ENCODE measurements at places on chromosomes 7 and 10. TPM values are rescaled to one million over a fixed set of nuclear protein-coding genes. Genes with fewer than 3 reads are reported as not detected.

Gene TFEC
- 0.96 TPM for total RNA-seq

Gene GOLGA7B
- 5.5 TPM for total RNA-seq

Gene CFTR
- not detected for total RNA-seq

Gene LIPJ
- total RNA-seq, result 0.22 TPM

Gene AKR1C8
- 1.3 TPM for total RNA-seq

Gene KIAA1549
- 0.47 TPM for total RNA-seq

Gene DNA2
- 9.8 TPM for total RNA-seq

Gene EPDR1
- 0.75 TPM for total RNA-seq

Gene RABGEF1
- total RNA-seq, result 24.6 TPM

Gene UTF1
- not detected for total RNA-seq

Gene SPDYE5
- 0.26 TPM for total RNA-seq

Gene NOLC1
- 64.0 TPM for total RNA-seq

Gene NEBL
- total RNA-seq, result 0.26 TPM

Gene TUBB8
- total RNA-seq, result not detected
